ENCODE measurements at places on chromosomes 5 and 9.

DNA sequence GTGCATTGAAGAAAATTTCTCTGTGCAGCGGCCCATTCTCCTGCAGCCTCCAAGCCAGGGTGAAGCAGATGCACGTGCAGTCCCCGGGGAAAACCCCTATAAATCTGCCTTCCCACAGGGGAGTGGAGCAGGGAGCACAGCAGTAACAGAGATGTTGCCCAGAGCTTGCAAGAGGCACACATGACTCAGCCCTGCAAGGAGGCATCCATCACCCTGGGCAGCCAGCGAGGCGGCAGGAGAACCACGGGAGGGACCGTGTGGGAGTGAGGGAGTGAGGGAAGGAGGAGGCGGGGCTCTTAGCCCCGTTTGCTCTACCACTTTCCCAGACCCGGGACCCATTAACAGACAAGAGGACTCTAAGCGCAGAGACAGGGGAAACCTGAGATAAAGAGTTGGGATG is 96.2 kb upstream of the ARAP3 start:
- no peak for DNase-seq

- DNase-seq = no peak
These were observed 19.3 kb downstream of the ACO1 start for GRCh38 chr9:32403567-32404260.

DNA sequence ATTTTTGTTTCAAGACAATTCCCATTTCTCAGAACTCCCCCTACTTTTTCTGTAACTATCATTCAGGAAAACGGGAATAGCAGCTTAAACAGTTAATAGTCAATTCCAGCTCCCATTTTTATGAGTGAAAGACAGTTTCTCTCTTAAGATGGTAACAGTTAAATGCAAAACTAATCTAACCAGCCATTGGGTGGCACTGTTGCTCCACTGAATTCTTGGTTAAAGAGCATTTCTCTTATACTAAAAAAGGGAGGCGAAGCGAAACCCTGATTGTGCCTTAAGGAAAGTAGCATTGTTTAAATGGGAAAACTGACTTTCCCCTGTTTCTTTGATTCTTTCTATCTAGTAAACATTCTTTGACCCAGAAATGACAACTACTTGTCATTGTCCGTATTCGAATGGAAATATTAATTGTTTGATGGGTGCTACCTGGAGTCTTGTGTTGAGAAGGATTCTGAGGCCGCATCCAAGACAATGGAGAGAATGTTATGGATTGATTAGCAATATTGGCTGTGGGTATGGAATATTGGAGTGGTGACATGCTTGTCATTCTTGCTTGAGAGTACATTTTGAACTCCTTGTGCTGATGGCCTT is 507.8 kb downstream of the MAT2B start:
- peak; percentile 77 for DNase-seq

- DNase-seq = no peak
These were observed 40.8 kb downstream of the LIFR start for GRCh38 chr5:38515646-38516045.

GRCh38 chr9:133971981-133972941 is 19.9 kb downstream of the VAV2 start:
- no peak for DNase-seq

GRCh38 chr5:102596951-102597350 is 98.2 kb upstream of the SLCO6A1 start:
- no peak for DNase-seq

All from kidney capillary endothelial cell (primary cell).